Fibroblast of the aortic adventitia (primary cell): ENCODE measurements at places on chromosomes 16 and 17. TPM values are rescaled to one million over a fixed set of nuclear protein-coding genes. Genes with fewer than 3 reads are reported as not detected.

The DLX4 gene
- total RNA-seq = not detected in 2 replicates

The ABCC11 gene
- 0.09 and 2.0 TPM in 2 replicates for total RNA-seq

The MT1F gene
- total RNA-seq = 0.18 TPM in 1 of 2 replicates, not detected in the other

The CASKIN2 gene
- total RNA-seq = 5.6 and 8.0 TPM in 2 replicates

The VWA3A gene
- 0.18 TPM in 1 of 2 replicates, not detected in the other for total RNA-seq

The SCARF1 gene
- 0.90 and 1.3 TPM in 2 replicates for total RNA-seq

The ZNF385C gene
- not detected in 2 replicates for total RNA-seq

The HP gene
- 0.27 TPM in 1 of 2 replicates, not detected in the other for total RNA-seq

The ABCA10 gene
- 2.8 and 7.5 TPM in 2 replicates for total RNA-seq

The DHRS7C gene
- total RNA-seq = not detected in 2 replicates

The GLP2R gene
- 0.16 TPM in 1 of 2 replicates, not detected in the other for total RNA-seq

The MGAT5B gene
- total RNA-seq = 0.18 and 0.74 TPM in 2 replicates

The CCL4 gene
- not detected in 2 replicates for total RNA-seq

The THOC6 gene
- total RNA-seq = 16.3 and 30.2 TPM in 2 replicates

The CLEC18A gene
- 0.27 TPM in 1 of 2 replicates, not detected in the other for total RNA-seq

The APOH gene
- total RNA-seq = not detected in 2 replicates

The IRF8 gene
- total RNA-seq = not detected in 2 replicates

The QRICH2 gene
- total RNA-seq = 1.8 and 2.2 TPM in 2 replicates

The KRT27 gene
- not detected in 2 replicates for total RNA-seq

The ANKFN1 gene
- total RNA-seq = not detected in 2 replicates

The EPX gene
- not detected in 2 replicates for total RNA-seq
